ENCODE measurements at places on chromosomes 13 and 19.

GRCh38 chr19:52946322-52947310 lies 16.1 kb downstream of the ZNF816 start:
- no peak for DNase-seq

GRCh38 chr19:10812902-10813404 lies 23.1 kb downstream of the TMED1 start:
- no peak for DNase-seq

- no peak for DNase-seq
Observed at GRCh38 chr13:108383667-108384066, 114.1 kb downstream of the TNFSF13B start.

DNA sequence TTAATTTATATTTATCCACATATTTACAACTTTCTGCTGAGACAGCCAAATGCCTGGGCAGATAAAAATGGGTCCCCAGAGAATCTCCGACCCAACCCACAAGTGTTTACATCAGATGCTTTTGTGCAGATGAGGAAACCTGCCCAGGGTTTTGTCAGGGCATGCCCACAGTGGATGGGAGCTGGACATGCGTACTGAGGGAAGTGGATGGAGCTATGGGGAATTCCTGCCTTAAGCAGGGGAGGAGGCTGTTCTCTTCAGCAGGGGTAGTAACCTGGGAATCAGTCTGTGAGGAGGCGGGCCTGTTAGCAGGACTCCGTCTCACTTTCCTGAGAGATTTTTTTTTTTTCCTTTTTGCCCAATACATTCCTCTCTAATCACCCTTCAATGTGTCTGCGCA lies 122.9 kb downstream of the RFC3 start:
- DNase-seq = no peak

DNA sequence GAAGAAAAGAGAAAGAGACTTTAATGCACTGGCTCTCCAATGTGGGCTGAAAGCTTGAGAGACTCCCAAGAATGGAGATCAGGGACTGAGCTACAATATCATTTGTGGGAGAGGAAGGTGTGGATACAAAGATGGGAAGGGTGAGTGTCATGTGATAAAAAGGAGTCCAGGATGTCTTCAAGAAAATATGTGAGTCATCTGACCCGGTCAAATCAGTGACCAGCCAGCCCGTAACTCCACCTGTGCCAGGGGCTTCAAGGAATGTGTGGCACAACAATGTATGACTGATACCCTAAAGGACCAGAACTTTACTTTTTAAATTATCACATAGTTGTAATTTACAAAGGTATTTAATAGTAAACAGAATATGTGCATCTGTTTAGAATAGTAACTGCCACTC lies 97.2 kb downstream of the DOCK9 start:
- no peak for DNase-seq

GRCh38 chr13:110826861-110827672 lies 87.8 kb downstream of the ANKRD10 start:
- DNase-seq = no peak

Data from effector CD4-positive, alpha-beta T cell (primary cell).